Neural crest cell (in vitro differentiated cells): ENCODE measurements at places on chromosomes 4 and X.

- DNase-seq = no peak
Measured at GRCh38 chrX:41875142-41875541, 48.2 kb downstream of the CASK start.

DNA sequence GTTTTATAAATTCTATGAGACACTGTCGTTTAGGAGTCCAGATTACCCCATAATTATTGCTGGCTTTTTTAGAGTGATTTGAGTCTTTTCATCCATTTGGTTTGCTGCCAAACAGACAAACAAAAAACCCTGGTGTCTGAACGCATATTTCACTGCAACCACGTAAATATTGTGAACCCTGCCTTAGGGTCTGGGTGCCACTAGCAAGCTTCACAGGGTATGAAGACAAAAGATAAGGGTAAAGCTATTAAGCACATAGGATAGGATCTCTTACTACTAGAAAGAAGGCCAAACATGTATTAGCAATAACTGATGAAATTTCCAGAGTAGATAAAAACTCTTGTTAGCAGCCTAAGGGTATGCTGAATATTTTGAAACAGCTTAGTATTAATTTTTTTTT, 143.3 kb downstream of the BANK1 start:
- DNase-seq = no peak

DNA sequence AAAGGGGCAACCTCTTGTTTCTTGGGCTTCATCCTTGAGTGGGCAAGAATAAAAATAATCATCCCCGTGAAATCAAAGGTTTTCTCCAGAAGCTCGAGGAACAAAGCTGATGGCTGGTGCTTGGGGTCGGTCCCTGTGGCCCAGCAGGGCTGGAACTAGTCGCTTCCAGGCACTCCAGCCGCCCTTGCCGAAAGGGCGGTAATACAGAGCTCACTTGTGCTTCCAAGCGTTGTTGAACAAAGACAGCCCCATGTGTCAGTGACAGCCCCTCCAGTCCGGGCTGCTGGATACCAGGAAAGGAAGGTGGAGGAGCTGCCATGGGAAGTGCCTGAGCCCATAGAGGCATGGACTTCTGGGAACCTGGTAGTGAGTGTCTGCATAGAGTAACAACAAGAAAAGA, 5.2 kb downstream of the HELT start:
- no peak for DNase-seq

DNA sequence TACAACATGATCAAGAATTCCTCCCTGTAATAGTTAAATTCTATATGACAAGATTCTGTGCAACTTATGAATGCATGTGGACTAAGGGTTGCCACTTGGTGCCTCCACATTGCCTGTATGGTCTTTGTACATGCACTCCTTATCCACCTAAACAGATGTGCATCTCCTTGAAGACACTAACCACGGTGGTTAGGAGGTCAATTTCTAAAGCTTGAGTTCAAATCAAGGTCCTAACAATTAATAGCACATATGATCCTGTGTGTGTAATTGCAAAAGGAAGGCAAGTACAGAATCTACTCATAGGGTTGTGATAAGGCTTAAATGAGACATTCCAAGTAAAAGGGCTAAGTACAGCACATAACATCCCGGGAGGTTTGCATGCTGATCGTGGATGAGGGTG, 1.5 kb upstream of the IL21 start:
- DNase-seq = no peak

DNA sequence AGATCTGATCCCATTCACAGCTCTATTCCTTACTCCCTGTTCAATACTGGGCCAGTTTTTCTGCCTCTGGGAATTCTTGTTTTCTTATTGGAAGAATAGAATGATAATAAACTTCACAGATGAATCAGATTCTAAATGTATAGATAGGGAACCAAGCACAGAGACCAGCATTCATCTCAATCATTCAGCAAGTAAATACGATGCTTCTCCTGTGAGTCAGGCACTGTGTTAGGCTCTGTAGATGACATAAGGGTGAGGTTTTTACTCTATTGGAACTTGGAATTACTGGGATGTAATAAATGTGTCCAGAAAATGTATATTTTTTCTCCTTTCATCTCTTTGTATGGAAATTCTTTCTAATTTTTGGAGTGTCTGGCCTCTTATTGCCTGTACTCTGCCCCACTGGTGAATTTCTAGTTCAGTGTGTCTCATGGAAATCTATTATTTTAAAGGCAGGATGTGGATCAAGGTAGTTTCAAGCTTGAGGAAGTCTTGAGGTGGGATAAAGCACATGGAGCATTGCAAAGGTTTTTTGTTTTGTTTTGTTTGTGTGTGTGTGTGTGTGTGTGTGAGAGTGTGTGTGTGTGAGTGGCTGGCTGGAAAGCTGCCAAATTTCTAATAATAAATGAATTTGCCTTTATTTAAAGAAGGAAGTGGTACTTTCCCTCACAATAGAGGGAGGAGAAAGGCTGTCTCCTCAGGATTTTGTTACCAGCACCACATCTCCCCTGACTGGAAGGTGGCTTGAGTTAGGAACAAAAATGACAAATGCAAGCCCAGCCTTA, 117.9 kb upstream of the HS3ST1 start:
- DNase-seq = no peak

GRCh38 chr4:115851918-115852766, 738.7 kb upstream of the NDST4 start:
- DNase-seq = peak; percentile 57

DNA sequence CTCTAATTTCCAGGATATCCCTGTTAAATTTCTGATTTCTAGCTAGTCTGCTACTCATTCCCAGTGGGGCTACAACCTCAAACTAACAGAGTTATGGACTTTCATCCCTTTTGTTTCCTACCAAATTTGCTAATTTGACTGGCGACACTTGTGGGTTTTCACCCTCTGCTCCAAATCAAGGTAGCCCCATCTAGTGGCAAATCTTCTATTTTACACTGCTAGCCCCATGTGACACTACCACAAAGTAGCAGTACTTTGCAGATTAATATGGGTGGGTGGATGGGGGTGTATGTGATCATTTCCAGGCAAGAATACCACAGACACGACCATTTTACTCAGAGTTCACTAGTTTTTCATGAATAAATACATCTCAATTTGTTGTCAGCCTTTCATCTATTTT, 150.3 kb downstream of the MSL3 start:
- DNase-seq = no peak

DNA sequence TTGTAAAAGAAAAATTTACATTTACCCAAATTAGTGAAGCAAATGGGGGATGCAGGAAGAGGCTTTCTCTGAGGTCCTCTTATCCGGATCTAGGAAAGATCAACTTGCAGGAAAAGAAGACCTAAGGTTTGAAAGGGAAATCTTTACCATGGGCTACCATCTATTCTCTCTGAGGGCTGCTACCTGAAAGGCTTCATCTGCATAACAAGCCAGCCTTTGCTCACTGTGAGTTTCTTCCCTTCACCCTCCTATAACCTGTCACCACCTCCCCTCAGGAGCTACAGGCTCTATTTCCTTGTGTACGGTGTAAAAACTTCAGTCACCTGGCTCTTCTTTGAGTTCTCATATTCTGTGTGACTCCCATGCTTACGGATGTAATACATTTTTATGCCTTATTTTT, 118.6 kb upstream of the BEND4 start:
- no peak for DNase-seq
